Small intestine (tissue), 16 donors: ENCODE measurements at places on chromosomes 12 and 14.

- peak; percentile 14 for DNase-seq
Observed at GRCh38 chr14:92861856-92862745, 60.8 kb upstream of the CHGA start.

DNA sequence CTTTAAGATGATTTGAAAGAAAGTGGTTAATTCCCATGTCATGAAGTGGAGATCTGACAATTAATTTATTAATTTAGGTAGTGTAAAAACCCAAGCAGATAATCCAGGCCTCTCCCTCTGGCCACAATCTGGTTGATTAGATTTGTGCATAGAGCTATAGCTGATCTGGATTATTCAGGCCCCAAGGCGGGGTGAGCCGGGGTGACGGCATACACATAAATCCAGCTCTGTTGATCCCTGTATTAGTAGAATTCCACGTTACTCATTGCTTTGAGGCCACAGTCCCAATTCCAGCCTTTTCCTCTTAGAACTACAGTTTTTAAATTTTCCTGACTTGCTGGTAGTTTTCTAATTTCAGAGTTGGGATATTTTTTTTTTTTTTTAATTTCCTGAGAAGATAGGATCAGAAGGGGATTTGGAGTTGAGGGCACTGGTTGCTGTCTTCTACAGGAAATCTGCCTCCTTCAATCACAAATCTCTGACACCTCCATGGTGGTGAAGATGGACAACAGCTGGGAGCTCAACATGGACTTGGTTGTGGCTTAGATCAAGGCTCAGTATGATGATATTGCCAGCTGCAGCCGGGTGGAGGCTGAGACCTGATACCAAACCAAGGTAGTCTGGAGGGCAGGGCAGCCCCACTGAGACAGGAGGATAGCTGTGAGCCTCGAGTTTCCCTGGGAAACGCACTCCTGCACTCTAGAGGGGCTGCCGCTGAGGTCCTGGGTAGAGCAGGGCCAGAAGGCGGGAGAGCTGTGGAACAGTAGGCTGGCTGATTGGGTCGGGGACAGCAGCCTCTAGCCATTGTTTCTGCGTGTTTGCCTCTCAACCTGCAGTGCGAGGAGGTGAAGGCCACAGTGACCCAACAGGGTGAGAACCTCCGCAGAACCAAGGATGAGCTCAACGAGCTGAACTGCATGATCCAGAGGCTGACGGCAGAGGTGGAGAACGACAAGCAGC lies 19.4 kb downstream of the KRT85 start:
- no peak for DNase-seq

DNA sequence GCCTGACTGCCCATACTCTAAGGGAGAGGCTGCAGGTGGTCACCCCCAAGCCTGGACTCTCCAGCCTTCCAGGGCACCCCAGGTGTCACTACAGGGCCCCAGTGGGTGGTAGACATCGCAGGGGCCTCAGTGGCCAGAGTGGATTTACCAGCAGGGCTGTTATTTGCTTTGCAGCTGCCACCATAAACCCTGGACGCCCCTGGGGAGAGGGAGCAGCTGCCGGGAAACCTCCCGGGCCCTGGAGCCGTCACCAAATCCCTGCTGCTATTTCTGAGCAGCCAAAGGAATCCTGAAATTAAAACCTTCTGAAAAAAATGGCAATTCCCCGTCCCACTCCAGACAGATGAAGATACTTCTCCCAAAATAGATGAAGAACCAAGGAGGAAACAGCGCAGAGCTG lies 13.9 kb downstream of the TMEM119 start:
- DNase-seq, result no peak

DNA sequence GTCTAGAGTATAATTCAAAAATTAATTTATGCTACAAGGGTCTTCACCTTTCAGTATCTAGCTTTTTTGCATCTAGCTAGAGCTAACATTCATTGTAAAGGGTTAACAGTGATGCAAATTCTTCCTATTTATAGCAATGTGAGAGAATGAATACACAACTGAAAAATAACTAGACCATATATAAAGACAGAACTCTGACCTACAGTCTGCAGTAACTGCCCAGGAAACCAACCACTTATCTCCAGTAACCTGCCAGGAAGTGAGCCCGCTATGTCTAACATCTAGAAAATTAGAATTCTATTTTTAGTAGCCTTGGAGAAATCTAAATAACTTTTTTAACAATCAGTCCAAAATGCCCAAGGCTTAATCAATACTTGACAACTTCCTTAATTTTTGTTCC lies 1021.9 kb downstream of the LRFN5 start:
- DNase-seq, result no peak

DNA sequence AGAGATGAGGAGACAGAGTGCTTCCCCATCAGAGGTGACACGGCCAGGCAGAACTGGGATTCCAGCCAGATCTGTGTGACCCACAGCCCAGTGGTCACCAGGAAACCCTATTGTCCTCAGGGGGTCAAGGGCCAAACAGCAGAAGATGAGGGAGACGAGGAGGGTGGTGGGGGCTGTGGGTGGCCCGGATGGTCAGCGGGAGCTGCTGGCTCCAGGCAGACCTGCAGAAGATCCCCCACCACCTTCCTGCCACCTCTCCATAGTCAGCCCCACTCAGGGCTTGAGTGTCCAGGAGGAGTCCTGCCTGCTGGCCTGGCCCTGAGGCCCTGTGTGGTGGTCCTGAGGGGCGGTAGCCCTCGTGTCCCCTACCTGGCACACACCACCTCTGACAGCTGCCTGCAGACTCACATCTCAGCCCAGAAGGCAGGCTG lies 136.8 kb downstream of the CALM1 start:
- DNase-seq, result no peak

DNA sequence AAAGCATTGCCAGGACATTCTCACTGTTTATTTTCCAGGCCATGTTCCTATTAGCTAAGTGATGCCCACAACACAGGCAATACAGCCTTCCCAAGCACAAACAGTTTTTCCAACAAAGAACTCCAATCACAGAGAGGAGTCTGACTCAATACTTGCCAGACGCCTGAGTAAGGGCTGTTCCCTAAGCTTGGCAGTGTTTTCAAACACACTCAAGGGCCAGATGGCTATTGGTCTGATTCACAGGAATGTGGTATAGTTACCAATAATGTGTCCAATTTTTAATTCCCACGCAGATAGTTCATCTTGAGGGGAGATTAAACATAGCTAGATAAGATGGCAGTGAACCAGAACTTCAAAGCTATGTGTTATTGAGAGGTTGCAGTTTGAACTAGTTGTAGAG lies 381.0 kb downstream of the SNAPC1 start:
- no peak for DNase-seq

DNA sequence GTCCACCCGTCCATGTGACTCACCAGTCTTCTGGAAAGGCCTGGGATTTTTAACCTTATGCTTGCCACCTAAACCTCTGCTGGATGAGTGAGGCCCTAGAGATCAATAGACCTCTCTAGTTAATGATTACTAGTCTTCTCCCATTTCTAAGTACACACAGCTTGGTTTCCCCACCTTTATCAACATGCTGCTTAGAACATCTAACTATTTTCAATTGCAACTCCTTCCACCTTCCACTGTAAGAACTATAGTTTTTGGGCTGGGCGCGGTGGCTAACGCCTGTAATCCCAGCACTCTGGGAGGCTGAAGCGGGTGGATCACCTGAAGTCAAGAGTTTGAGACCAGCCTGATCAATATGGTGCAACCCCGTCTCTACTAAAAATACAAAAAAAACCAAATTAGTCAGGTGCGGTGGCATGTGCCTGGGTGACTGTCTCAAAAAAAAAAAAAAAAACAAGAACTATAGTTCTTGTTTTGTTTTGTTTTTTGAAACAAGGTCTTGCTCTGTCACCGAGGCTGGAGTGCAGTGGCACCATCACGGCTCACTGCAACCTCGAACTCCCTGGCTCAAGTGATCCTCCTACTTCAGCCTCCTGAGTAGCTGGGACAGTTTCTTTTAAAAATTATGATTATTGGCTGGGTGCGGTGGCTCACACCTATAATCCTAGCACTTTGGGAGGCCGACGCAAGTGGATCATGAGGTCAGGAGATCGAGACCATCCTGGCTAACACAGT lies 18.7 kb upstream of the MDM2 start:
- DNase-seq, result peak; percentile 37
